ENCODE measurements at places on chromosomes 11 and 22.
A peak's percentile ranks its signal among the peaks of the same experiment; 100 is the strongest.

DNA sequence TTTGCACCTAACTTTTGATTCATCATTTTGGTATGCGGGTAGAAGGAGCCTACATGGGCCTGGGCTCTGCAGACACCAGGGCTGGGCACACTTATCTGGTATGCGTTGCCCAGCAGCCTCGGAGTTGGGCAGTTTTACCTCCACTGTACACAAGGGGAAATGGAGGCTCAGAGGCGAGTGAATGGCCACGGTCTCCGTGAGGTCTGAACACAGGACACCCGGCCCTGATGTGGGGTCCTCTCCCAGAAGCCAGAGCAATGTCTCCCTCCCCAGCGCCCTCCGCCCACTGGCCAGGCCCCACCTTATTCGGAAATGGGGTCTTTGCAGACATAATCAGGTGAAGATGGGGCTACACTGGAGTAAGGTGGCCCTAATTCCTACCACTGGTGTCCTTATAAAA, 43.7 kb downstream of the OSBPL5 start:
- DNase-seq = no peak

- no peak for DNase-seq
Observed at GRCh38 chr22:26047516-26047915, 121.7 kb upstream of the SEZ6L start.

DNA sequence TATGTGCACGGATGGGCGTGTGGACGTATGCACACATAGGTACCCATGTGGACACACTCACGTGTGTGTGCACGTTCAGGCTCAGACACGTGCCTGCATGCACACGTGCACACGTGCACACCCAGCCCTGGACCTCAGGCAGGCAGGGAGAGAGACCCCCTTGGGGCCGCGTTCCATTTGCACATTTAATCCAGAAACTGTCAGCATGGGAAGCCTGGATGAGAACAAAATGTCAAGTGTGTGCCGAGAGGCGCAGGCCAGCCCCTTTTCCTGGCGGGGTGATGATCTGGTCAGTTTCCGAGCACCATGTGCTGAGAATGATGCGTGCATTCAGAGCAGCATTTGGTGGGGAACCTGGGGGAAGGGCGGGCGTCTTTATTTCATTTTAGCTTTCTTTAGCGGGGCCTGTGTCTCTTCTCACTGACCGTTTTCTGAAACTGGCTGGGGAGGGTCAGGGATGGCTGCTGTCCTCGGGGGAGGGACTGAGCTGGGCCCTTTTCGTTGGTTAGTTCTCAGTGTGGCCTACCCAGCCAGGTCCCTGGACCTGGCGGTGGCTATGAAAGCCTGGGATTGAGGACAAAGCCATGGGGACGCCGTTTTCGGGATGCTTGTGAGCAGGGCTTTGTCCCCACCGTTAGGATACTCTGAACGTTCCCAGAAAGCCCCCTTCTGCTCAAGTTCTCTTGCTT, 96.3 kb downstream of the KCNQ1 start:
- no peak for DNase-seq

- no peak for DNase-seq
Observed at GRCh38 chr22:21639359-21639758, 2.7 kb upstream of the SDF2L1 start.

DNA sequence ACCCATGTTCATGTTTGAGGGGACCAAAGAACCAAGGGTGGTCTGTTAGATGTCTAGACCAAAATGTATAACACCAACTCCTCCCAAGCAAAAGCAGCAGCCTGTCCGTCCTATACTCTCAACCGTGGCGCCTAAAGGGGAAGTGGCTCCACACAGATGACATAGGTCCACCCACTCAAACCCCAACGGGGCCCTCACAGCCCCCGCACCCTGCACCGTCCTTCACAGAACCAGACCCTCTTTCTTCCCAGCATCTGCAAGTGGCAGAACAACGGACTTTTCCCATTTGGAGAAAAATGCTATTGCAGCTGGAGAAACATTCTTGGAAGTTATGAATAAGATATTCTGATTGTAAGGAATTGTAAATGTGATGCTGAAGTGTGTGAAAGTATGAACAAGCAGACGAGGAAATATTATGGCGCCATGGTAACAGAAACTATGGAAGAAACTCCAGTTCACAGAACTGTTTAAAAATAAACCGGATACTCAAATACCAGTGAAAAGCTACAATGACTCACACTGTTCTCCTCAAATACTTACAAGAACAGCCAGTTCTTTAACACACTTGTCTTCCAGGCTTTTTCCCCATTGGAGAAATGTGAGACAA, 76.5 kb upstream of the ARFGAP3 start:
- DNase-seq = no peak

- DNase-seq = no peak
Observed at GRCh38 chr22:22047266-22047665, 64.7 kb upstream of the TOP3B start.

- no peak for DNase-seq
Observed at GRCh38 chr11:13184295-13184794, 93.2 kb upstream of the BMAL1 start.

- no peak for DNase-seq
Observed at GRCh38 chr11:113245216-113245615, 69.2 kb upstream of the TTC12 start.

DNA sequence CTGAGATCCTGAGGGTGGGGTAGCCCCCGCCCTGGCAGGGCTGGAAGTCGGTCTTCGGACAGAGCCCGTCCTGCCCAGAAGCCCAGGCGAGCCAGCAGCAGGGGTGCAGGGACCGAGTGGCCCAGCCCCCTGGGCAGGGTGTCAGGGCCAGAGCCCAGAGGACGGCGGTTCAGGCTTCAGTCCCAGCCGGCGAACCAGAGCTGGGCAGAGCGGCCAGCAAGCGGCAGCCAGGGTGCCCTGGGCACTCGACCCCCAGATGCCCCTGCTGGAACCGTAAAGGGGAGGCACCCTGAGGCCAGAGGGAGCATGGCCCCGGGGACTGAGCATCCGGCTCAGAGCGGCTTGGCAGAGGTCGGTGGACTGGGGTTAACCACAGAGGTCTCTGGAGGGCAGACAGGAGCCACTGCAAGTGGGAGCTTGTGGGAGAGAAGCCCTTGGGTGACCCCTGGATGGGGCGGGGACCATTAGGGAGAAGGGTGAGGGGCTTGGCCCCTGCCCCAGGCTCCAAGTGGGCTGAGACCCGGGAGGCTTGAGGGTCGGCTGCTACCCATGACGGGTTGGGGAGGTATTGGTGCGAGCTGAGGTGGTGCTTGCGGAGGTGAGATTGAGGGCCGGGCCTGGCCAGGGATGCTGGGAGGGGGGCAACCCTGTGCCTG, 15.9 kb downstream of the LSP1 start:
- DNase-seq = no peak

GRCh38 chr11:113796663-113797259, 17.2 kb downstream of the CLDN25 start:
- DNase-seq = no peak

- no peak for DNase-seq
Observed at GRCh38 chr11:102604875-102605274, 20.3 kb downstream of the MMP20 start.

DNA sequence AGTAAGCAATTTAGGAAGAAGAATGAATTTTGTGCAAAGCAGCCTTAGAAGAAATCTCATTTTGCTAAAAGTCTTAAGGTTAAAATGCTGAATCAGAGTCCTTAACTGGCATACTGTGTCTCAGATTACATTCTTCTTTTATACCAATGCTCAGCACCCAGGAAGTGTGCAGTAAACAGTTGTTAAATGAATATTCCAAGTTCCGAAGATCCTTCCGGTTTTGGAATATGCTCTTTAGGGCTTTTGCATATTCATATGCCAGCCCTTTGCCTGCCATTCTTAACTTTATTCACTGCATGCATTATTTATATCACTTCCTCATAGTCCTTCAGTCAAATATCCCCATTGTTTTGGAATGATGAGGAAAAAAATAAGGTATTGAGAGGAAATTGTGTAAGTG, 242.0 kb downstream of the DDX10 start:
- no peak for DNase-seq

- DNase-seq = no peak
Observed at GRCh38 chr11:47523490-47524225, 29.3 kb downstream of the CELF1 start.

GRCh38 chr11:86118253-86118652, 49.4 kb upstream of the PICALM start:
- no peak for DNase-seq

DNA sequence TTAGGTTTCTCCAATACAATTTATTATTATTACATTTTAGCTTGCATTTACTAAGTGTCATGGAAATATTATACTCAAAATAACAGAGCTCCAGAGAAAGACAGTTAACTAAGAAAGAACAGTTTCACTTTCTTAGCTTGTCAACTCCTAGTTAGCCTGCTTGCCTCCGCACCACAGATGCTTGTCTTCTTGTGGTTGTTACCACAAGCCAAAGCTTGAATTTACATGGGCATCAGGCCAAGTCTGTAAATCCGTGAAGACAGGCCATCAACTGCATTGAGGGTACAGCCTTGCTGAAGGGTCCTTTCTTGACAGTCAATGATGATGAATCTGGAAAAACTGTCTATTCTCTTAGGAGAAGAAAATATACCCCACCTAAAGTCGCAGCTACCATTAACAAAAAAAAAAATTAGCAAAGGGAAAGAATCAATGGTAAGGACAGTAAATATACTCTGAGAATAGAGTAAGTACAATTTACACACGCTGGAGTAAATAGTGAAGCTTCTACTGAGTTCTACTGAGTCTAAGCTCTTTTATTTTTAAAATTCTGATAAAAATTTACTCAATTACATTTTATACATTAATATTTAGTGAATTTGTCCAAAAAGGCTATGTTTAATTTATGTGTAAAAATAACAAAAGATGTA, 15.6 kb upstream of the DENND5A start:
- DNase-seq = no peak

GRCh38 chr11:69613594-69613993, 27.4 kb upstream of the CCND1 start:
- DNase-seq = no peak

DNA sequence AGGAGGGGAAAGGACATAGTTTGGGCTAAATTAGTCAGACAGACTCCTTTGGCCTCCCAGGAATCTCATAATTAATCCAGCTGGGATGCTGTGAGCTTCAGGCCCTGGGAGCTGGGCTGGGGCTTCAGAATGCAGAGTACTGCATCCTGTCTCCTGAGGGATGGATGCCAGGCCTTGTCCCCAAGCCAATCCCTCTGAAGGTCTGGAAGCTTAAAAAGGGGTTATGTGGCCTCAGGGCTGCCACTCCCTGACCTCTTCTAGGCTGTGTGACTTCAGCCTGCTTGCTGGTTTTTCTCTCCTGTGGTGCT, 6.9 kb upstream of the LRRC32 start:
- no peak for DNase-seq

GRCh38 chr11:79663017-79663416, 222.2 kb upstream of the TENM4 start:
- DNase-seq = peak; percentile 16

DNA sequence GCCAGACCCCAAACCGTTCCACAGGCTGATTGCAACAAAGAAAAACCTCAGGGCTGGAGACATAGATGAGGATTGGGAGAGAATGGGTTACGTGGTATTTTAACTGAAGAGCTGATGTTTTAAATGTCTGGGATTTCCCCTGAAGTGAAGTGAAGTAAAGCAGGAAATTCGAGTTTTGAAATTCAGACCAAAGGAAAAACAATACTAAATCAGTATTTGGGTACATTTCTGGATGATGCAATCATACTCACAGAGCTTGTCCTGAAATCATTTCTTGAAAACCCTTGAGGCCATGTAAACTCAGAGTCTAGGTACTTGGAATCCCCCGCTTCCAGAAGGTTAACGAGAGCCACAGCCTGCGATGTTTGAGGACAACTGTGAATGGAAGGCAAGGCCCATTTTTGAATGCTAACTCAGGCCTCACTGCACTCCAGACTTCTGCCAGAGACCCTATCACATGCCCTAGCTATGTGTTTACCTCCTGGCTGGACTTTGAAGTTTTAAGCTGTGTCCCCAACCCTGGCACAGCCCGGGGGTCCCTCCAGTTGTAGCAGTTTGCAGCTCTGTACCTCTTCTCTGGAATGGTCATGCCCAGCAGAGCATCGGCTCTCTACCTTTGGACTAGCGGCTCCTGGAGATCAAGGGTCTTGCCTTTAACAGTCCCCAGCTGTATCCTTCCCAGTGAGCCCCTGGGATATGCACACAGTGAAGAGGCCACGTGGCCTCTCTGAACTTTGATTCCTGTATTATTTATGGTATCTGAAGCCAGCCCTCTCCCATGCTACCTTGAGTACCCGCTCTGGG, 5.4 kb upstream of the FTH1 start:
- DNase-seq = no peak

DNA sequence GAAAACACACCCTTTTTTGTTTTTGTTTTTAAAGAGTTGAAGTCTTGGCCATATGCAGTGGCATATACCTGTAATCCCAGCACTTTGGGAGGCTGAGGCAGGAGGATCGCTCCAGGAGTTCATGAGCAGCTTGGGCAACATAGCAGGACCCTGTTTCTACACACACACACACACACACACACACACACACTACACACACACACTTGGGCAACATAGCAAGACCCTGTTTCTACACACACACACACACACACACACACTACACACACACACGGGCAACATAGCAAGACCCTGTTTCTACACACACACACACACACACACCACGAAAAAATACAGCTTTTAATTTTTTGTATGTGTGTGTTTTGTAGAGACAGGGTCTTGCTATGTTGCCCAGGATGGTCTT, 54.5 kb downstream of the HIPK3 start:
- no peak for DNase-seq

GRCh38 chr11:129279326-129280026, 87.4 kb upstream of the ARHGAP32 start:
- DNase-seq = peak; percentile 62

DNA sequence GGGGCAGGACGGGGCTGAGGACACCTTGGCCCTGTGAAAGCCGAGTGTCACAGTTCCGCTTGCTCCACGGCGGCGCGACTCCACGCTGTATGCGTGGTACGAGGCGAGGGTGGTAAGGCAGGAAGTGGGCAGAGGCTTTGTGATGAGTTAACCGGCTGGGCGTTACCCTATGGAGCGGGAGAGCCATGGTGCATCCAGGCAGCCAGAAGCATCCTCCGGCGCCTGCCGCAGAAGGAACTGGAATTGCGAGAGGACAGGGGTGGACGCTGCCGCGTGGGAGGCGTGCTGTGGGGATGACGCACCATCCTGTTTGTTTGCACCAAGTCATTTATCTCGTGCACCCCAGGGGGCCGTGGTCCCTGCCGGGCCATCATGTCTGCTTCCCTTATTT, 643.9 kb downstream of the BRD1 start:
- no peak for DNase-seq

DNA sequence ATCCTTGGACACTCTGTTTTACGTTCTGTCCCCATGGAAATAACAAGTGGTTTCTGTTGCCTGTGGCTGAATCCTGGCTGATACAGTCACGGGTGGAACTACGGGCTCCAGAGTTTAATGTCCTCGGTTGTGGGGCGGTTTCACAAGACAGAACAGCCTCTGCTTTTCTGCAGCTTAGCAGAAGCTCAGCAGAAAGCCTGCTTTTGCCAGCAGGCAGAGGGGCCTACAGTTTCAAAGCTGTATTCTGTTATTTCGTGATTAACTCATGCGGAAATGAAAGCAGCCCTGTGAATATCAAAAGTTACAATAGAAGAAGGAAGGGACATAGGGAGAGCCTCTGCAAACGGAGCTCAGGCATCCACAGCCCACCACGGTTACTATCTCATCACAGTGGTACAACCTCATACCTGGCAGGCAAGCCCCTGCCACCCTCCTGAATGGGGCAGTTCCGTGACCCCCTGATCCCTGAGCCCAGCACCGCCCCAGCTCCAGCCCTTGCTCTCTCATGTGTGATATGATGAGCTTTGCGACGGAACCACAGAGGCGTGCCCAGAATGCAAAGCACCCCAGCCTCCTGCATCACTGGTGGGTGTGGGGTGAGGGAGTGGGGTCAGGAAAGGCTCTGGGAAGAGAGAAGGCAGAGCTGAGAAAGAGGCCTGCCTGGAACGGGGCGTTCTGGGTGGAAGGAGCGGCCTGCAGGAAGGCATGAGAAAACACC, 360.6 kb downstream of the BRD1 start:
- no peak for DNase-seq

Measured in NCI-H187 (cell line).